ENCODE measurements at places on chromosomes 3 and 15.
A peak's percentile ranks its signal among the peaks of the same experiment; 100 is the strongest.

GRCh38 chr3:98701071-98701675 lies 62.0 kb upstream of the ST3GAL6 start:
- DNase-seq = no peak

GRCh38 chr3:176992978-176993377 lies 204.3 kb downstream of the TBL1XR1 start:
- DNase-seq = no peak

- DNase-seq = peak; percentile 26
These were observed 10.9 kb upstream of the CD200 start for GRCh38 chr3:112321867-112322652.

GRCh38 chr3:46990573-46991374 lies 11.3 kb downstream of the NBEAL2 start:
- peak; percentile 35 for DNase-seq

- DNase-seq = peak; percentile 21
These were observed 20.1 kb upstream of the TGFBR2 start for GRCh38 chr3:30586096-30586805.

GRCh38 chr15:76773234-76773633 lies 131.9 kb downstream of the SCAPER start:
- no peak for DNase-seq

All from hematopoietic multipotent progenitor cell treated with erythropoietin and hydrocortisone succinate and interleukin-3 and kit ligand, for 6 days (in vitro differentiated cells).